ENCODE measurements at places on chromosomes 1 and 21.

DNA sequence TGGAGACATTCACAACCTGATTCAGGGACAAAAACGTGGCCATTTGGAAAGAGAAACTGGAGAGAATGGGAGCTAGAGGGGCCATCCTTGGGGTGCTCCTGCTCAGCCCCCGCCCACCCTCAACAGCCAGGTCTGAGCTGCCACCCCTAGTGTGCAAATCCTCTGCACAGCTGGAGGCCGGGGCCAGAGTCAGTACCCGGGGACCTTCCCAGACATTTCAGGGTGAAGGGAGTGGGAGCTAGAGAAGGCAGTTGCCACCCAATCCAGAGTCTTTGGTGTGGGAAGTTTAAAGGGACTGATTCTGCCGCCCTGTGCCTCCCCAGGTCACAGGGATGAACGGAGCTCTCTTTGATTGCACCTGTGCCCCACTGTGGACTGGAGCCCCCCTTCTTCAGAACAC is 397.4 kb downstream of the MATN1 start:
- no peak for DNase-seq

DNA sequence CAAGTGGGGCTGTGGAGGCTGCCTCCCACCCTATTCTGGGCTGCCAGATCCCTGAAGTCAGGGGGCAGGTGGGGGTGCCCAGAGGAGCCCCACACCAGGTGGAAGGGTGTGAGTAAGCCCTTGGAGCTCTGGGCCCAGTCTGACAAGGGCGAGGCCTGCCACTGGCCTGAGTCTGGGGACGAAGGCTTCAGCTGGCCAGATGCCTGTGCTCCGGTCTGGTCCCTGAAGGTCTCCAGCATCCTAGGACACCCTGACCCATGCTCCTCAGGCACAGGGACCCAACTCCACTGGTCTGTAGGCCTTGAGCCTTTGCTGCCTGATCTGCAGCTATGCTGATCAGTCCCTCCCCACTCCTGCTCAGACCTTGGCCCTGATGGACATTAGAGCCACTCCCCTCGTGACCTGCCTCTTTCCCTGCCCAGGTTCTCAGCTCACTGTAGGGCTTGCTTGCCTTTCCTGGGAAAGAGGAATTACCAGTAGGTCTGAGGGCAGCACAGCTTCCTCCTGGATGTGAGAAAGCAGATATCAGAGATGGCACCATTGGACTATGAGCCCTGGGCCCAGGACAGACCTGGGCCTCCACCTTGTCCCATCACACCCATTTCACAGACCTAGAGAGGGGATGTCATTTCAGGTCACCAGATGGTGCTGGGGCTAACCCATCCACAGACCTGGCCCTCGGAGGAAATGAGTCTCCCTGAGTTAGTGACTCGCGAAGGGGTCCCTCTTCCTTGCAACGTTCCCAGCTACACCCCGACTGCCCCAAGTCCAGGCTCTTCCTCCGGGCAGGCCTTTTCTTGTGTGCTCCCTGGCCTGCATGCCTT is 32.8 kb upstream of the CSF3R start:
- DNase-seq: no peak

- no peak for DNase-seq
Measured at GRCh38 chr1:167418391-167418790, 99.9 kb downstream of the CD247 start.

- peak; percentile 87 for DNase-seq
Measured at GRCh38 chr1:171188388-171189266, 3.5 kb downstream of the FMO2 start.

Data from lung (tissue), 17 donors.